ENCODE measurements at places on chromosomes 7 and 10.

GRCh38 chr7:78912781-78913180 is 540.7 kb downstream of the MAGI2 start:
- DNase-seq = no peak

DNA sequence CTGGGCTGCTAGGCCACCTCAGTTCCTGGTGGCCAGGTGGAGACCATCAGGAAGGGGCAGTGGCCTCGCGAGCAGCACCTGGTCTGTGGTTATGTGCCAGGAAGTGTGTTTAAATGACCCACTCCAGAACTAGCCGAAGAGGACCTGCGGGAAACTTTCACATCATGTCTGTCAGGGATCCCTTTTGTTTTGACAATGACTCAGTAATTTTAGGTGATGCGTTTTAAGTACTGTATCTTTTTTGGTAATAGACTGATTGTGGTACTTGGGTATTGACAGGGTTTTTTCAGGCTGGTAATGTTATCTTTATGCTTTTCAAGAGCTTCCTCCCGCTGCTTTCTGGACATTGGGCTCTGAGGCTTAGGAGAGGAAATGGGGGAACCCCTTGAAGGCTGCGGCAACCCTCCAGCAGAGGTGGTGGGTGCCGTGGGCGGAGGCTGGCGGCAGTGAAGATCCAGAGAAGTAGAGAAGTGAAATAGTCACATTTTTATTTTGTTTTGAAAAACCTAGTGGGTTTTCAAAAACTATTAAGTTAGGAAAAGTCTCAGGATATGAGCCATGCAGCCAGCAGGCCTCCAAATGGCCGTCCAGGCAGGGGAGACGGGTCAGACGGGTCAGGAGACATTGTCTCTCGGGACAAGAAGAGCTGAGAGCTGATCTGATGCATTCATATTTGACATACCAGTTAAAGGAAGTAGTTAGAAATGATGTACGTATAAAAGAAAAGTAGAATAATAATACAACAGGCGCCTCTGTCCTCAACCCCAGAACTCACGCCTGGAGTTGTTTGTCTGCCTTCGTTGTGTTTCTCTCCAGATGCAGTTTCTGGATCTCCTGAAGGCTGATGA is 27.7 kb downstream of the PPP2R2D start:
- no peak for DNase-seq

DNA sequence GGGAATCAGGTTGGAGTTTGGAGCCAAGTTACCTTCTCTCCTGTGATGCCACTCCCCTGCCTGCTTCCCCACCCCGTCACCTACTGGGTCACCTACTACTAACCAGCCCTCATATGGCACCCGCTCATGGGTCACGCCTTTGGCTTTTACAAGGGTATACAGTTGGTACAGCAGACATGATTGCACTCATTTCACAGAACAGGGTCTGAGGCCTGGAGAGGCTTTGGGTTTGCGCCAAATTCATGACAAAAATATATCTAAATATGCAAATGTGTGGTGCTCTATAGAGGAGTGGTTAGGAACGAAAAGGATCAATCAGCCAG is 10.7 kb downstream of the CRYGN start:
- DNase-seq = no peak

DNA sequence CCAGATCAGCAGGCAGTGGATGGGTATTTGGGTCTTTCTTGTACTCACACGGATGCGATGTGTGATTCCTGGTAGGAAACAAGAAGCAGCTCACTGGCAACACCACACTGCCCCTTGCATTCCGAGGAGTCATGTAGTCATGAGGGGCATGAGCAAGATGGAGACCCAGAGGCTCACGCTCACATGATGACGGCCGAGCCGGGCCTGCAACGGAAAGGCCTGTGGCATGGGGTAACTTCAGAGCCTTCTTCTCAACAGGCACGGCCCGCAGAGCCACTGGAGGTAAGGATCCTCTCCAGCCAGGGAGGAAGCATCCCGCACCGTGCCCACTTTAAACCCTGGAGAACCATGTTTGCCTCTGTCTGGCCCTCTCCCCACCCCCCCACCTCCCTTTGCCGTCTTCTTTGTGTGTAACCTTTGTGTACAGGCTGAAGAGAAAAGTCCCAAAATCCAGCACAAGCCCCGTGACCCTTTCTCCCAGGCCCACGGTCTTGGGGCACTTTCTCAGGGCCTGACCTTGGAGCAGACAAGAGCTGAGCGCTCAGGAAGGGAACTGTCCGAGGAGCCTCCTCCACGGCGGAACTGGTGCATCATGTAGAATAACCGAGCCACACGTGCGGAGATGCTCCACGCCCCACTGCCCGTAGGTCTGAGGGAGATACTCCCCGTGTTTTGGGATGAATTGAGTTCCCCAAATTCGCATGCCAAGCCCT is 516.4 kb downstream of the DNAJB6 start:
- no peak for DNase-seq

GRCh38 chr7:36949711-36950600 is 225.7 kb upstream of the AOAH start:
- no peak for DNase-seq

DNA sequence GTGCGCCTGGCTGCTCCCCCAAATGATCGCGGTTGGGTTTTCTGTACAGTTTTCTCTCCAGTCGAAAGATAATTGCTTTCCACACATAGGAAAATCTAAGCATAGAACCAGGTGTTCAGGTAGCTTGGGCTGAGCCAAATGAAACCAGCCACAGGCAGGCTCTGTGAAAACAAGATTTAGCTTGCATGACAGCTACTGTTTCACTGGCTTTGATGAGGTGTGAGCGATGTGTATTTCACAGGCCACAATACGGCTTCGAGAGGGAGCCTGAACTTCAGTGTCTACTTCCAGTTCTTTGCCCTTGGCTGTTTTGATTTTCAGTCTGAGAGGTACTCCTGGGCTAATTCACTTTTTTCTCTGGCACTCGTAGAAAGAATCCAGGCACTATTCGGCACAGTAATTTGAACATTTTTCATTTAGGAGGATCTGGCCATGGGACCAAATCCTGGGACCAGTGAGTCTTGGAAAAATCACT is 110.5 kb downstream of the JCAD start:
- peak; percentile 91 for DNase-seq

DNA sequence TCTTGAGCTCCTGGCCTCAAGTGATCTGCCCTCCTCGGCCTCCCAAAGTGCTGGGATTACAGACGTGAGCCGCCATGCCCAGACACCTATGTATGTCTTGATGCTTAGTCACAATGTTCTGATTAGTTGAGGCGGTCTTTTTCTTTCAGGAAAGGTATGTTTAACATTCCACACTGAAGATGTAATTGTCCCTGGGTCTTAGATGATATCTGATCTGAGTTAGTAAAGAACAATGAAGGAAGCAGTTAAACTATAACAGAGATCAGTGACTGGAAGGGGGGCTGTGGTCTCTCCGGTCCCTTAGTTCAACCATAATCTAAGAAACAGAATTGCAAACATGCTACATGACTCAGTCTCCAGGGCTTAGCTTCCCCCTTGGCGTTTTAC is 31.5 kb upstream of the SH2D4B start:
- DNase-seq = peak; percentile 85

DNA sequence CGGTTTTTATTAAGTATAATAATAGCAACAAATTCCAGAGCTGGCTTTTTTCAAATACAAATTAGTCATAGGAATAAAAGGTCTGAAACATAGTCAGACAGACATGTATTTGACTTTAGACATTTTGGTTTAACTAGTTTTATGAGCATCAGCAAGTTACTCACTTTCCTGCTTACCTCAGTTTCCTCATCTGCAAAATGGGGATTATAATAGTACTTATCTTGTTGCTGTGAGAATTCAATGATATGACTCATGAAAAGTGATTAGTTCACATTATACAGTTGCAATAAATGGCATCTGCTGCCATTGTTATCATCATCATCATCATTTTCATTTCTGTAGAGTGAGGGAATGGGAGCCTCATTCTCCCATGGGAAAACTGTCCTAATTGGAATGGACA is 33.5 kb downstream of the ACTA2 start:
- DNase-seq = no peak

DNA sequence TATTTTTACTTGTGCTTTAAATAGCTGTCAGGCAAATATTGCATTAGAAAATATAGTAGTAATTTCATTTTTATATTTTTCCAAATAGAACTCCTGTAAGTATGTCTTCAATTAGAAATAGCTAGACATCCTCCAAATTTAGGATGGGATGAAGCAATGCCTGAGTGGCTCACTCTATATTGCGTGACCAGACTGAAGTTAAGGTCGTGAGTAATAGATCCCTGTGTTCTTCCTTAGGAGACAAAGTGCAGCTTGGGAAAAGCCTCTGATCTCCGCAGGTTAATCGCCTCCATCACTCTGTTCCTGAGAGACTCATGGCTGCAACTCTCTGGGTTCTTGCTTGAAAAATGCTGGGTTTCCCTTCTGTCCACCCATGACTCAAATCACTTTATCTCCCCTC is 484.8 kb upstream of the ANKRD30A start:
- DNase-seq = peak; percentile 89

GRCh38 chr10:43123361-43124093 is 14.7 kb upstream of the CSGALNACT2 start:
- DNase-seq = no peak

Data from RPMI7951 (cell line).